Regular cardiac myocyte (primary cell): ENCODE measurements at places on chromosomes 2 and 18. TPM values are rescaled to one million over a fixed set of nuclear protein-coding genes. Genes with fewer than 3 reads are reported as not detected.

The GKN2 gene
- not detected in 2 replicates for total RNA-seq

The LYG2 gene
- total RNA-seq, result not detected in 2 replicates

The ECEL1 gene
- total RNA-seq, result not detected in 2 replicates

The GCG gene
- not detected in 2 replicates for total RNA-seq

The UGT1A4 gene
- total RNA-seq, result 0.28 TPM in 1 of 2 replicates, not detected in the other

The DCTN1 gene
- total RNA-seq, result 202 and 203 TPM in 2 replicates

The ABCG8 gene
- not detected in 2 replicates for total RNA-seq

The FABP1 gene
- total RNA-seq, result not detected in 2 replicates

The UBXN2A gene
- total RNA-seq, result 12.5 and 15.2 TPM in 2 replicates

The ARHGAP25 gene
- total RNA-seq, result 3.4 and 5.6 TPM in 2 replicates

The LIMS1 gene
- 97.5 and 184 TPM in 2 replicates for total RNA-seq

The SERPINB10 gene
- total RNA-seq, result not detected in 2 replicates

The EVA1A gene
- 67.1 and 80.3 TPM in 2 replicates for total RNA-seq

The BBS5 gene
- 2.9 and 5.4 TPM in 2 replicates for total RNA-seq

The HOXD3 gene
- total RNA-seq, result 0.28 TPM in 1 of 2 replicates, not detected in the other

The PFN4 gene
- 0.28 and 0.38 TPM in 2 replicates for total RNA-seq

The HS1BP3 gene
- total RNA-seq, result 12.8 and 29.0 TPM in 2 replicates

The AGXT gene
- not detected in 2 replicates for total RNA-seq

The MEP1B gene
- total RNA-seq, result under 0.01 TPM in 1 of 2 replicates, not detected in the other

The RNF152 gene
- 60.3 and 90.5 TPM in 2 replicates for total RNA-seq

The PLEK gene
- under 0.01 TPM in 2 replicates for total RNA-seq

The RTP5 gene
- not detected in 2 replicates for total RNA-seq

The EGR4 gene
- not detected in 2 replicates for total RNA-seq
